ENCODE measurements at places on chromosomes 7 and 10. TPM values are rescaled to one million over a fixed set of nuclear protein-coding genes. Genes with fewer than 3 reads are reported as not detected.

DNA sequence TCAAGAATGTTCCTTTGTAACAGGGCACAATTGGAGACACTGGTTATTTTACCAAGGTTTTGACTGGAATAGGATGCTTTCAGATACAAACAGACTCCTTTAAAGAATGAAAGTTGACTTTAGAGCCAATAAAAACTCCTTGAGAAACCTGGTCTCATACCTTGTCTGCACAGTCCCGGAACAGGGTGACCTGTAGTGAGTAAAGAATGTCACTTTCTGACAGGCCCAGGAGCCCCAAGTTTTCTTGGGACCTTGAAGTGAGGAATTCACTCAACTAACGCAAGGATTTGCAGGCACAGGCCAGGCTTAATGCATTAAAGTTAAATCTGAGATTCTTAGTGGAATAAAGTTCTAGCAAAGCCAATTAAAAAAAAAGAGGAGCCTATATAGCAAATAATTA, 11.5 kb upstream of the GARS1 start:
- DNase-seq, result no peak

GRCh38 chr7:157079116-157079515, 59.6 kb upstream of the UBE3C start:
- DNase-seq, result no peak

The CPEB3 gene
- 8.0 TPM for total RNA-seq

DNA sequence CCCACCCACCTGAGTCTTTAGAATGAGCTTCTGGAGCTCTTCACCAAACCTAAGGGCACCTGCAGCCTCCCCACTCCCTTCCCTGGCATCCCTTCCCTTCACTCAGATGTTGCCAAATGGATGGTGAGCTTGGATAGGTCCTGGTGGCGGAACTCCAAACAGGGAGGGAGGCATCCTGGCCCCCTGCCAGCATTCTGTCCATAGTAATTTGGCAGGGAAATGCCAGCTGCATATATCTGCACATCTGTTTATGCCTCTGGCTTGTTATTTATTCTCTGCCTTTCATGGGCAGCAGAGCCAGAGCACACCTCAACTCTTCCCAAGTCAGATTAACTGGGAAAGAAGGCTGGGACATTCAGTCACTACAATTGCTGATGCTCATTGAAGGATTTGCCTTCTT, 18.1 kb downstream of the KAZALD1 start:
- no peak for DNase-seq

GRCh38 chr10:50325449-50326171, 74.3 kb upstream of the ASAH2 start:
- no peak for DNase-seq

The TRPV5 gene
- 0.15 TPM for total RNA-seq

Data from glutamatergic neuron (in vitro differentiated cells).